RPMI7951 (cell line): ENCODE measurements at places on chromosomes 7 and 10.

DNA sequence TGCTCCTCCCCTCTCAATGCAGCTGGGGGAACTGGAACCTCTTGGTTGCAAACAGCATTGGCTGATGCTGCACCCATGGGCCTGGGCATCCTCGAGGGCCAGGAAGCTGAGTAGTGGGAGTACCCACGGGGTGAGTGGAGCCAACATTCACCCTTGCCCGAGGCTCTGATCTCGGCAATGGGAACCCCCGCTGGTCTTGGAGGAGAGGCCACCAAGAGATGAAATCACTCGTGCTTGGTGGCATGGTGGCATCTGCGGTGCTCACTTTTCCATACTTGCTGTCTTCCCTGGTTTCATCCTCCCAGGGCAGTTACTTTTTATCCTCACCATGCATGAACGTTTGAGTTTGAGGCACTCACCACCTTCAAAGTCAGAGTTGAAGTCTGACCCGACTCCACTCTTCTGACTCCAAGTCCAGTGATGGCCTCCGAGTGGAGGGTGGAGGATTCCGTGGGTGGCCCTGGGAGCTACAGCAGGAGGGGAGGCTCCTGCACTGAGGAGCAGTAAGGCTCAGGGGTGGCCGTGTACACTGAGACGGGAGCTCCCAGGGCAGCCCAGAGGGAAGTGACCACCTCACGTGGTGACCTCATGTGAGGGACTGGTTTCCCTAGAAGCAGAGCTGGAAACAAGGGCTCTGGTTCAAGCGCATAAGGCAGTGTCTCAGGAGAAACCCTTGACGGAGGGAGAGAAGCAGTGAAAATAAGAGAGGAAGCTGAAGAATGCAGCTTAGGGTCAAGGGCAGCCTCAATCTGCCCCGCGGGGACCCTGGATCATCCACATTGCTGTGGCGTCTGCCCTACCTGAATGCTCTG is 349.1 kb downstream of the TCERG1L start:
- DNase-seq, result no peak

GRCh38 chr10:3780771-3781467 is 4.1 kb downstream of the KLF6 start:
- DNase-seq, result no peak

DNA sequence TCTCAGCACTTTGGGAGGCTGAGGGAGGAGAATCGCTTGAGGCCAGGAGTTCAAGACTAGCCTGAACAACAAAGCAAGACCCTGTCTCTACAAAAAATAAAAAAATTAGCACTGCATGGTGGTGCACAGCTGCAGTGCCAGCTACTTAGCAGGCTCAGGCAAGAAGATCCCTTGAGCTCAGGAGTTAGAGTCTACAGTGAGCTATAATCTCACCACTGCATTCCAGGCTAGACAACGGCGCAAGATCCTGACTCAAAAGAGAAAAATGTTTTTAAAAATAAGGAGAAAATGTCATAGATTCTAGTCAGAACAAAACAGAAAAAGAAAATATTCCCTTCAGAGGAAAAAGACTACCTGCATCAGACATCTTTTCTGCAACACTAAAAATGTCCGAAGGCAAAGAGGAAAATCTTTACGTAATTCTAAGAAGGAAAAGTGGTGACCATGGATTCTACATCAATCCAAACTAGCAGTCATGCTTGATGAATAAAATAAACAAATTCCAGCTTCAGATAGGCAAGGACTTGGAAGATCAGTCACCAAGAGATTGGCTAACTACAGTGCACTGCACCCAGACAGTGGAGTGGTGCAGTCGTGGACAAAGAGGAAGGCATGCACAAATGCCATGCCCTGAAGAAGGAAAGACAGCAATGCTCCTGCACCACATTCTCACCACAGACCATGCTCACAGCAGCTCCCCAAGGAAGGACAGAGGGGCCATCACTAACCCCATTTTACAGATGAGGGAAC is 54.3 kb downstream of the ERCC6 start:
- DNase-seq, result no peak

- DNase-seq, result no peak
These were observed 99.1 kb downstream of the CABCOCO1 start for GRCh38 chr10:61761825-61762217.

DNA sequence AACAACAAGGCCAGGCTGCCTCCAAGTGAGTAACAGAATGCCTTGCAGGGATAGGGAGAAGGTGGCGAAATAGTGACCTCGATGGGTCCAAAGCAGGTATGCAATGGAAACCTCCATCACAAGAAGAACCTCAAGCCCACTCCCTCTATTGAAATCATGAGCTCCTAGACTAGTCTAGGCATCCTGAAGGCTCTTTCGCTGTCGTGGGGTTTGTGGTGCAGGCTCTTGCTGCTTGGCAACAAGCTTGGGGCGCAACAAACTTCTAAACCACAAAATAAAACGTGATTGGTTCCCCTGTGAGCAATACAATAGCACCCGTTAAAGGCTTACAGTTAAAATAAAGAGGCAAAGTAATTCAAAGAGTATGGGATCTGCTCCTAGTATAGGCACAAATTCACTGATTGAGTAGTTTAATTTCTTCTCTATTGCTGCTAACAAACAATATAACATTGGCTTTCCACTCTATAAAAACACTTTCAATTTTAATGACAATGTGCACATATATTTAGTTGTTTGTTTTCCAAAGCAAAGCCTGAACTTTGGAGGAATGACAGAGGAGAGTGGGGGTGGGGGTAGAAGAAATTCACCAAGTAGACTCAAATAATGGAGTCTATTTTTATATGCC is 64.1 kb downstream of the C10orf67 start:
- peak; percentile 10 for DNase-seq

- DNase-seq, result peak; percentile 67
These were observed 91.8 kb downstream of the SH3PXD2A start for GRCh38 chr10:103763374-103764202.

DNA sequence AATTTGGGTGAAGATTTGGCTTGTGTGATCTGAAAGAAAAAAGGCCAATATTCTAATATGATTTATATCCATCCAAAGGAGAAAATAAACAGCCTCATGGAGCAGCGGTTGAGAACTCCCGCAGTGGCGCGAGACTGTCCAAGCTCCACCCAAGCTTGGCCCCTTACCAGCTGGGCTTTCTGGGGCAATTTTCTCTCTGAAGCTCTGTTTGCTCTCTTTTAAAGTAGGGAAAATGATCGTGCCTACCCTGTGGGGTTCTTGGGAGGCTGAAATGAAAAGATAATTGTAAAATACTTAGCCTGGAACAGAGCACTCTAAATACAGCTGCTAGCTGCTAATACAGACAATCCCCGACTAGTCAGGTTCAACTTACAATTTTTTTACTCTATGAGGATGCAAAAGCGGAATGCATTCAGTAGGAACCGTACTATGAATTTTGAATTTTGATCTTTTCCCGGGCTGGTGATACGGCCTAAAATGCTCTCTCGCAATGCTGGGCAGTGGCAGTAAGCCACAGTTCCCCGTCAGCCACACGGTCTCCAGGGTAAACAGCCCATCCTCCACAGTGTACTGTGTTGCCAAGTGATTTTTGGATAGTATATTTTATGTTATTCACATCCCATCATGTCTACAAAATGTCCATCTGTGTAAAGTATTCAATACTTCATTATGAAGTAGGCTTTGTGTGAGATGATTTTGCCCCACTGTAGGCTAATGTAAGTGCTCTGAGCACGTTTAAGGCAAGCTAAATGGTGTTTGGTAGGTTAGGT is 137.7 kb downstream of the CHN2 start:
- no peak for DNase-seq

DNA sequence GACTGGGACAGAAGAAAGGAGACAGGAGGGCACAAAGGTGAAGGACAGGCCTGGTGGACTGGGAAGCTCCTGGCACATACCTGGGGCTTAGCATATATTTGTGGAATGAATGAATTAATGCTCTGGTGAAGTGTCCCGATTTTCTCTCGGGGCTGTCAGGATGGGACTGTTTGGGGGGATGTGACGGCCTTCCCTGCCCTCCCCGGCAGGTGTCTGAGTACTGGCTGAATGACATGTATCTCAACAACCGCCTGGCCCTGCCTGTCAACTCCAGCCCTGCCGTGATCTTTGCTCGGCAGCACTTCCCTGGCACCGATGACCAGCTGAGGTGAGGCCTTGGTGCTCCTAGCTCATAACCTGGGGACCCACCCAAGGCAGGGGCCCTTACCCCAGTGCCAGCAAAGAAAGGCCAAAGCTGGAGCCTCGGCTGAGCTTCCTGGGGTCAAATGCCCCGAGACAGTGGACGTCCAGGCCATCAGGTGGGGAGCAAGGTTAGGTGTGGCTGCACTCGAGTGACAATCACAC is 6.5 kb downstream of the CHAT start:
- no peak for DNase-seq

DNA sequence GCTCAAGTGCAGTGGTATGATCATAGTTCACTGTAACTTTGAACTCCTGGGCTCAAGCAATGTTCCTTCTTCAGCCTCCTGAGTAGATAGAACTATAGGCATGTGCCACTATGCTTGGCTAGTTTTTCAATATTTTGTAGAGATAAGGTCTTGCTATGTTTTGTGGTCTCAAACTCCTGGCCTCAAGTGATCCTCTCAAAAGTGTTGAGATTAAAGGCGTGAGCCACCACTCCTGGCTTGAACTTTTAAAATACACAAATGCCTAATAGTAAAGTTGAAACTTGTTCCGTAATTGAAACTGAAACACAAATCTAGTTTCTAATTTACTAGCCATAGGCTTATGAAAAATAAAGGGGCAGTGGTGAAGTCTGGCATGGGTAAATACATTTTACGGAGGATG is 65.7 kb downstream of the AP3M1 start:
- DNase-seq, result no peak

GRCh38 chr7:75039709-75040108 is 33.9 kb downstream of the RCC1L start:
- no peak for DNase-seq

DNA sequence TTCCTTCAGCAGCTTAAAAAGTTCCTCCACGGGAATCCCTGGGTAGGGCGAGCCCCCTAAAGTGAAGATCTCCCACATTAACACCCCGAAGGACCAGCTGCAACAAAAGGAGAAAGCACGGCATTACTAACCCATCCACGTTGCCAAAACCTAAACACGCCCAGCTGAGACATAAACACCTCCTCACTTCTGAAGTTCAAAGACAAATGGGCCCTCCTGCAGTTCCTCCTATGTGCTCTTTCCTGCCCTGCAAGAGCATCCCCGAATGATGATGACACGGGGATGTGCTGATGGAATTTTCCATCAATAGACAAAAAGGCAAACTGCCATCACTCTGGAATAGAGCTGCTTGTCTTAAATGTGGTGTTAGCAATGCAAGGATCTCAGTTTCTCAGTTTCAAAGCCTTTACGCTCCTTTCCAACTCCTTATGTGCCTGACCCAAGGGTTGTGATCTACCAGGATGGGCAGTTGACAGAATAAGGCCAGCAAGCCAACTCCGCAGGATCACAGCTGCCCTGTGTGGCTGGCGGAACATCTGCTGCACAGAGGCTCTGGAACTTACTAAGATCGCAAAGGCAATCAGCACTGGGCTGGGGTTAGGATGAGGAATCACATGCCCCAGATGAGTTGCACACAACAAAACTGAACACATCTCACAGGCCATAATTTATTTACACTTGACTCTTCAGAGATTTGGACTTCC is 112.7 kb downstream of the FGFR2 start:
- no peak for DNase-seq

- DNase-seq, result no peak
These were observed 303.9 kb downstream of the OTUD1 start for GRCh38 chr10:23742807-23743206.

GRCh38 chr7:118845791-118846190 is 621.3 kb downstream of the ANKRD7 start:
- no peak for DNase-seq

GRCh38 chr10:98833542-98833941 is 386.8 kb upstream of the HPS1 start:
- no peak for DNase-seq

GRCh38 chr7:28469562-28469961 is 57.2 kb downstream of the CREB5 start:
- no peak for DNase-seq

DNA sequence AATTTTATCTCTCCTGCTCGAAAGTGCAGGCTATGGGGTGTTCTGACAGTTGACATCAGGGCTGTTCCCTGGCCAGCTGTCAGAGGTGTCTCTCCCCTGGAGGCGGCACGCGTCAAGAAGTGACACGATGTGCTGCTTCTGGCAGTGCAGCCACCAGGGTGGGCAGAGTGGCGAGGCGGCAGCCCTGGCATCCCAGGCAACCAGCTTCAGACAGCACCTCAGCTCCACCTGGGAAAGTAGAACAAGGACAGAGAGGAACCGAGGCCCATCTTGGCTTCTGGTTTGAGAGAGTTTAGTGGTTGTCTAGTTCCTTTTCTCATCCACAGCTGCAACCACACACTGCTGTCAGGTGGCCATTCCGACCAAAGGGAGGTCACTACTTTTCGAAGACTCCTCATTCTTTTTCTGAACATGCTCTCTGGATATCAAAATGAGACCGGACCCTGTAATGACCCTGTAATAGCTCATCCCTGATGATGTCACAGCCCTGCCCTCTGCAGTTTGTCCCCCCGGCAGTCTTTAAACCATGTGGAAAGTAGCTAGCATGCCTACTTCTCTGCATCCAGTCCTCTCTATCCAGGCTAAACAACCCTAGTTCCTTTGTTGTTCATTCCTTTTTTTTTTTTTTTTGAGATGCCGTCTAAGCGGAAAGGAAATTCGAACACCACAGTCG is 381.0 kb upstream of the NRP1 start:
- DNase-seq, result no peak
